NCI-H524 treated with DMSO at 0.1 percent for 48 hours (cell line): ENCODE measurements at places on chromosomes 2 and 18.

GRCh38 chr2:67792681-67793091, 270.1 kb downstream of the C1D start:
- peak; percentile 65 for DNase-seq

- no peak for DNase-seq
Observed at GRCh38 chr2:100321179-100321865, 979 bp downstream of the LONRF2 start.

- no peak for DNase-seq
Observed at GRCh38 chr18:79453816-79454735, 58.3 kb downstream of the NFATC1 start.

DNA sequence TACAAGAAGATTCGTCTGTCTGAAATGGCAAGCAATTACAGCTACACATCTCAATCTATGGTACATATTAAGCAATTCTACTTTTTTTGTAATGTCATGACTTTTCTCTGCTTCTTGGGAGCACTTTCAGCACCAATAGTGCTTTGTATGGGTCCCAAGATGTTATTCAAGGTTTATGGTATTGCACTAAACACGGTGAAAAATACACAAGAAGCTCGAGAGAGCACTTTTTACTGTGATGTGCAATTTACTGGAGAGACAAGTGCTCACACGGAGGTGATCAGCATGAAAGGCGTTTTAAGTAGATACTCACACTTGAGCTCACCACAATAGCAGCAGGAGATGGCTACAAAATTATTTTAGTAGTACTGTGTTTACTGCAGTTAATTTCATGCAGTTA, 783.6 kb downstream of the CBLN2 start:
- DNase-seq: no peak

GRCh38 chr2:207473931-207474235, 55.9 kb upstream of the CREB1 start:
- no peak for DNase-seq

DNA sequence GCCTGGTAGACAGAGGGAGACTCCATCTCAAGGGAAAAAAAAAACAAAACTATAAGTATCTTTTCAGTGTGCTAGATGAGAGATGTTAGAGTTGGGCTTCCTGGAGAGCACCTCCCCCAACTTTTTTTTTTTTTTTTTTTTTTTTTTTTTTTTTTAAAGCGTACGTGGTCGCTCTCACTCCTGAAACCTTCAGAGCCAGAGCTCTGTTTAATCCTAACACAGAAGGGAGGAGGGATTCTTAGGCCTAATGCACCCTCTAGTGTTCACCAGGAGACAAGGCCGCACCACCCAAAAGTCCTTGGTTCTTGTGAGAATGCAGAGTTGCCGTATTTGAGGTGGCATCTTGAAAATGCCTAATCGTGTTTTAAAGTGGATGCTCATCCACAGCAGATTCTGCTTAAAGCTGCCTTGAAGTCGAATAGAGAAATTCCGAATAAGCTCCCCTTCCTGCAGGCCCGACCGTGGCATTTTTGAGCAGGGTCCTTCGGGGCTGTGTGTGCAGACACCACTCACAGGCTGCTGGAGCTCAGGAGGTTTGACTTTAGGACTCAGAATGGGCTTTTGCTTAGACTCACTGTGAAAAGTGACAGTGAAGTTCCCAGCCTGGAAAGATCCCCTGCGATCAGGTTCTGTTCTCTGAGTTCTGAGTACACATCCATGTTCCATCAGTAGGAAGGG, 252.6 kb downstream of the AGAP1 start:
- no peak for DNase-seq

GRCh38 chr2:113160248-113160647, 13.5 kb upstream of the PSD4 start:
- DNase-seq: no peak

GRCh38 chr2:191544461-191545062, 133.4 kb upstream of the NABP1 start:
- no peak for DNase-seq

GRCh38 chr2:132797556-132797955, 127.6 kb upstream of the LYPD1 start:
- no peak for DNase-seq

DNA sequence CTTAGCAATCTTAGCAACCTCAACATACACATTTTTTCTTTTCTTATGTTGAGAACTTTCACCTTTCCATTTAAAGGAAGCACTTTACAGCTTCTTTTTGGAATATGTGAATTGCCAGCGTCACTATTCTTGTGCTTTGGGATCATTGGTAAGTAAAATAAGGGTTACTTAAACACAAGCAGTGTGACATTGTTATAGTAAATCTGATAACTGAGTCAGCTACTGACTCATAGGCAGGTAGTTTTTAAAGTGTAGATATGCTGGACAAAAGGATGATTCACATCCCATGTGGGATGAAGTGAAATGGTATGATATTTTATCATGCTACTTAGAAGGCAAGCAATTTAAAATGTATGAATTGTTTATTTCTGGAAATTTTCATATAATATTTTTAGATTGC, 637.2 kb downstream of the DCDC2C start:
- DNase-seq: no peak

DNA sequence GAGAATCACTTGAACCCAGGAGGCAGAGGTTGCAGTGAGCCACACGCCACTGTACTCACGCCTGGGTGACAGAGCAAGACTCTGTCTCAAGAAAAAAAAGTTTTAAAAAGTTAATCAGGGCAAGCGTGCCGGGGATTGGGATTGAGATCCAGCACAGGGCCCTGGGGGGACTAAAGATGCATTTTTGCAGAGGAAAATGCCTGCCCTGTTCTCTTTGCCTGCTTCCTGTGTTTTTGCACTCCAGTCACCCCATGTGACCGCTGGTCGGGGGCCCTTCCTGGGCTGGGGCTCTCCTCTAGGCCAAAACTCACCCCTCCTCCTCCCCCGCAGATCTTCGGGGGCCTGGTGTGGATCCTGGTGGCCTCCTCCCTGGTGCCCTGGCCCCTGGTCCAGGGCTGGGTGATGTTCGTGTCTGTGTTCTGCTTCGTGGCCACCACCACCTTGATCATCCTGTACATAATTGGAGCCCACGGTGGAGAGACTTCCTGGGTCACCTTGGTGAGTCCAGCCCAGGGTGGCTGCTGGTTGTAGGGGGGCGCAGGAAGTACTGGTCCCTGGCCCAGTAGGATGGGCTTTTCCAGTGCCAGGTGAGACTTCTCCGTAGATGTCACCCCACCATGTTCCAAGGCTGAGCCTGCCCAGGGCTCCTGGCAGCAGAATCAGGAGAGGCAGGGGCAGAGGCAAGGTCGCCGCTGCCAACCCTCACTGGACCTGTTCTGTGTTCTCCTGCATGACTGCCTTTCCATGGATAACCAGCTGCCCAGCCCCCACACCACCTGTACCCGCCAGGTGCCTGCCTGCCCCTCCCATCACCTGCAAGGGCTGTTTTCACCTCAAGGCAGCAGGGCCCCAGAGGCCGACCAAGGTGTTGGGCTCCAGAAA, 22.4 kb downstream of the MAL start:
- DNase-seq: no peak

- DNase-seq: no peak
Observed at GRCh38 chr2:237956402-237956736, 10.4 kb upstream of the UBE2F start.

GRCh38 chr2:156589381-156590079, 153.4 kb downstream of the GPD2 start:
- DNase-seq: no peak

GRCh38 chr18:57898506-57899124, 95.5 kb upstream of the ATP8B1 start:
- DNase-seq: peak; percentile 31

DNA sequence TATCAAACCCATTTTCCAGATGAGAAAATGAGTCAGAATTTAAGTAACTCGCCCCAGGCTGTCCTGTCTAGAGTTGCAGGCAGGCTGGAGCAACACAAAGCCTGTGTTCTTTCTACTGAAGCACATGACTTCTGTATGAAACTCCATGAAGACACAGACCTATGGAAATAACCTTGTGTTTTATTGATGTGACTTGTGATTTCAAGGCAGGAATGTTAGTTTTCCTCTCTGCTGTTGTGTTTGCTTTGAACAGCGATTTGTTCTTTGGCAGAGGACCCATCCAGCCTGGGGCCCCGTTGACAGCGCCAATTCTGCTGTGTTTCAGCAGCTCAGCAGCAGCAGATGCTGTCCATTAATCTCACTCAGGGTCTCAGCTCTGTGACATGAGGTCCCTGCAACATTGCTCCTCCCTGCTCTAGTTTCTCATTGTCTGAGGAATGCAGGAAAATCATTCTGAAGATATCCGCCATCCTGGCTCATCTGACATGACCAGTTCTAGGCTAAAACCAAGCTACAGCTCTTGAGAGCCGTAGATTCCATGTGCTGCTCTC, 344.3 kb upstream of the RAB12 start:
- DNase-seq: no peak

DNA sequence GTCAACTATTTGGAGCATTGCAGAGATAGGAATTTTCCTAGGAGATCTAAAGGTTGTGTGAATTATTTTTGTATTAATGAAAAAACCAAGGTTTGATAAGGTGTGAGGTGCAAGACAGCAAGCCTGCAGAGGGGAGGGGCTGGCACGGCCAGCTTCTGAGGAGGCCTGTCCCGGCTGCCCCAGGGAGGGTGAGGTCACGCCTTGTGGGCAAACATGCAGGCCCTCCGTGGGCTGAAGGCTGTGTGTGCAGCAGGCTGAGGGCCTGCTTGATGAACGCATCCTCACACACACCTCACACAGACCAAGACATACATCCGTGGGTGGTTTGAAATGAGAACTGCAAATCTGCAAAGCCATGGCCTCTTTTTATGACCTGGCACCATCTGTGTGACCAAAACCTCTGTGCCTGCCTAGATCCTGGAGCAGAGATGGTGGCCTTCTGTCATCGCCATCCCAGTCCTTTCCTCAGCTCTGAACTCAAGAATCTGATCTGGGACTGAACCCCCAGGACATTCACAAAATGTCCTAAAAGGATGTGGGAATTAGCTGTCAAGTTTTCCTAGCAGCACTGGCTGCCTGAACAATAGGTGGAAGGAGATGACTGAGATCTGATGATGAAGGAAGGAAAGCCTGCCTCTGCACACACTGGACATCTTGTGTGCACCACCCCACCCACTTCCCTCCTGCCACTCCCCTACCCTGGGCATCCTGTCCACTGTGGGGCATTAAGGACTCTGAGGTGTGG, 102.4 kb upstream of the MGAT4A start:
- DNase-seq: no peak

DNA sequence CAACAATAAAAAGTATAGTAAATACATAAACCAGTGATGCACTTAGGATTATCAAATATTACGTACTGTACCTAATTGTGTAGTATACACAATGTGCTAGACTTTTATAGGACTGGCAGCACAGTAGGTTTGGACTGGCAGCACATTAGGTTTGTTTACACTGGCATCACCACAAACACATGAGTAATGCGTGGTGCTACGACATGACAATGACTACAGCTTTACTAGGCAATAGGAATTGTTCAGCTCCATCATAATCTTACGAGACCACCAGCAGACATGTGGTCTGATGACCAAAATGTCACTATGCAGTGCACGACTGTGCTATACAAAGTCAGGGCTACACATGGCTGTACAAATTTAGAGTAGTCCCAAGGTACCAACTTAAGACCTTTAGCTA, 2.3 kb downstream of the MBOAT2 start:
- no peak for DNase-seq

DNA sequence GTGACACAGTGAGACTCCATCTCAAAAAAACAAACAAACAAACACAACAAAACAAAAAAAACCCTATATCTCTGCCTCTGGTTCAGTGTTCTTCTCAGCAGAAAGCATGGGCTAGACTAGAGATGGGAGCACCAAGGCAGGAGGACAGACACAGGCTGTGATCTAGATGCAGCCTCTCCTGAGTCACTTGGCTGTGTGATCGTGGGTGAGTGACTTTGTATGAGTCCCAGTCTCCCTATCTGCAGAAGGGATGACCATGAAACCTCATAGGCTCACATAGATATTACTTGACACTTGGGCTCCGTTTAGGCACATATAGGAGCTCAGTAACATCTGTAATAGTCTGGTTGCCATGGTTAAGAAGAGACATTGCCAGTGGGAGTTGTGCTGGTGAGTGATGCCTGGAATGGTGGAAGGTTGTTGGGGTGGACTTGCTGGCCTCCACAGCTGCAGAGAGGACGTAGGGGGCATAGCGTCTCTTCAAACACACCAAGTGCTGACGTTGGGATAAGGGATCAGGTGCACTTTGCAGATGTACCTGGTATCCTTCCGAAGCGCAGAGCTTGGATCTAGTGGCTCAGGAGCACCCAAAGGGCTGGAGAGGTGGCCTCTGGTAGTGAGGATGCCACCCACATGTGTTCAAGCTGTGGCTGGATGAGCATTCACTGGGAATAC, 318.9 kb upstream of the HS6ST1 start:
- no peak for DNase-seq

- no peak for DNase-seq
Observed at GRCh38 chr18:80198391-80198790, 48.9 kb downstream of the PARD6G start.

DNA sequence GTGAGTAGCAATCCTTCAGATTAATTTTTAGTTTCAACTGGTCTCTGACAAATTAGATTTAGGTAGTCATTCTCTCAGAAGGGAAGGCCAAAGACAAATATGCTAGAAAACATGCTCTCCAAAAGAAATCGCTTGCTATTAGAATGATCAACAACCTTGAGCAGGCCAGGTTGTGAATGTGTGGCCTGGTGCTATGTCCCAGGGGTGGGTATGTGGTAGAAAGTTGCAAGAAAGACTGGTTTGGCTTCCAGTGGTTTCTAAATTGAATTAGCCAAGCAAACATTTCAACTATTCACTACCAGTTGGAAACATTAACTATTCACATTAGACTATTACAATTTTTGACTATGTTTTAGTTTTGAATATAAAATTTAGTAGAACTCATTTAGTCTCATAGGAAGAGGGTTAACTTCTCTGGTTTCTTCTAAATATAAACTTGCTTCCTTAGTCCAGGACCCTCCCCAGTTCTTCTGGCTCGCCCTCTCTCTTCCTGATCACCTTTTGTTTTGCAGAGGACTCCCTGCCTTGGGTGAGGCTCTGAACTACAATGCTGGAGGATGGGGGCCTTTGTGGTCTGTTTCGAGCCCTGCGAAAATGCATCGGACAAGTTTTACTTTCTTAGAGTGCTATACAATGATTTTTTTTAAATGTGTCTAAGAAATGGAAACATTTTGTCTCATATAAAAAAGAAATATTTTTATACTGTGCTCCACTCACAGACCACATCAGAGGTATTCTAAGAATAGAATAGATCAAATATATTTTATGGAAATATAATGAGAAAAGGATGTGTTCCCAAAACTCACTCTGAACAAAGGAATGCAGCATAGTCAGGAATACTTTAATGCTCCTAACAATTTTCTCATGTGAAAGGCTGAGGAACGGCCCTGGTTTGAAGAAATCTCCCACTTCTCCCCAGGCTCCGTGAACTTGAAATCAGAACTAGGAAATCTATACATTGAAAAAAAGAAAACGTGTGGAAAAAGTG, 375.0 kb upstream of the ZEB2 start:
- no peak for DNase-seq
